Hepatic stellate cell (primary cell): ENCODE measurements at places on chromosomes 2 and 18.
A peak's percentile ranks its signal among the peaks of the same experiment; 100 is the strongest.

DNA sequence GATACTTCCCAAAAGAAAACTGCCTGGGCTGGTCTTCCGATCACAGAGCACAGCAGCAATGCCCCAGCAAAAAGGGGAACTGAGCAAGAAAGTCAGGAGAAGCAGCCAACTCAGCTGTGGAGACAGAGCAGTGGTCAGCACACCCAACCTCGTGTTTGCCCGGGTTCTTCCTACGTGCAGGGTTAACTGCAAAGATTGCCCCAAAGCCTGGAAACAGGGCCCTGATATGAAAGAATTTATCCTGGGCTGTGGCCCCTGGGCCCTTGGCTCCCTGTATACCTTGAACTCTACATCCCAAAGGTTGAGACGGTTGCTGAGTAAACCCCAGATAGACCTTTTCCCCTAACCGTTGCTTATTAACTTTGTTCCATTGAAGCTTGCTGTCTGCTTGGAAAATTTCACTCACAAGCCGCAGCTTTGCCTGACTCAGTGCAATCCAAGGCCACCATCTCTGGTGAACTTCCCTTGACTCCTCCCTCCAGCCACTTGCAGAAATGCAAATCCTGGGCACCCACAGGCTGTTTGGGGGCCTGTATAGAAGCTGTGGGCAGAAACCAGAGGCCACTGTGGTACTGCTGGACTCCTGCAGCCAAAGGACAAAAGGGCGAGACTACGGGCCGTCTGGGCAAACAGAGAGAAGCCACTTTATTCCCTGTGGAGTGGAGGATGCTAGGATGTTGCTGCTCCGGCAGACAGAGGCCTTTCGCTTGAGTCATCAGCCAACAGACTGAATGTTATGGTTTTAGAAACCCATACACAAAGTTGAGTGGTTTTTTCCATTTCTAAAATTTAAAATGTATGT is 18.2 kb downstream of the NRP2 start:
- peak; percentile 65 for DNase-seq

DNA sequence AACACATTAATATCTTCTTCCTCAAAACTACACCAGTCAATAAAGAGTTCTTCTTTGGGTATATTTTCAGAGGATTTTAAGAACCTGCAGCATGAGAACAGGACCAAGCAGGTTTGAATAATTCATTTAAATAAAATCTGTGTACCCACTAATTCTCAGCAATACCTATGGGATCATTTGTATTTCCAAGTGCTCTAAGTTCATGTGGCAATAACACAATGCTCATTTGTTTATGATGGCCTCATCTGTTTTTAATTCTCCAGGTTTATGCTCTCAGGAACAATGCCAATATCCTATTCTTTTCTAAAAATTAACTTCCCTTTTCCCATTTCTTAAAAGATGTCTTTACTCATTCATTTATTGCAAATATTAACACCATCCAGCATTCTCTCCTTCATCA is 264.7 kb downstream of the METTL4 start:
- DNase-seq, result no peak

GRCh38 chr2:150375333-150375732 is 112.1 kb downstream of the RND3 start:
- no peak for DNase-seq

GRCh38 chr18:51639541-51639940 is 442.1 kb upstream of the MEX3C start:
- no peak for DNase-seq
